ENCODE measurements at places on chromosomes 3 and 15. TPM values are rescaled to one million over a fixed set of nuclear protein-coding genes. Genes with fewer than 3 reads are reported as not detected.

Gene PLCH1
- 0.04 TPM for polyA plus RNA-seq

Gene LRRK1
- 12.0 TPM for polyA plus RNA-seq

Gene TMEM40
- 0.29 TPM for polyA plus RNA-seq

Gene ZPLD1
- polyA plus RNA-seq = not detected

Gene DNAJA4
- 10.5 TPM for polyA plus RNA-seq

Gene UPK1B
- not detected for polyA plus RNA-seq

Gene MGA
- 3.2 TPM for polyA plus RNA-seq

Gene ZNF860
- polyA plus RNA-seq = 1.6 TPM

Gene CPNE9
- polyA plus RNA-seq = 0.15 TPM

Gene SH2D7
- not detected for polyA plus RNA-seq

- no peak overlapping the region for H3K4me3 ChIP-seq
- no peaks in the 10 kb centered on the region for H3K4me1 ChIP-seq
- no peak overlapping the region for H3K27ac ChIP-seq
- H3K27me3 ChIP-seq = no peaks in the 10 kb centered on the region
Measured at GRCh38 chr3:35404571-35404970, 234.8 kb upstream of the ARPP21 start.

DNA sequence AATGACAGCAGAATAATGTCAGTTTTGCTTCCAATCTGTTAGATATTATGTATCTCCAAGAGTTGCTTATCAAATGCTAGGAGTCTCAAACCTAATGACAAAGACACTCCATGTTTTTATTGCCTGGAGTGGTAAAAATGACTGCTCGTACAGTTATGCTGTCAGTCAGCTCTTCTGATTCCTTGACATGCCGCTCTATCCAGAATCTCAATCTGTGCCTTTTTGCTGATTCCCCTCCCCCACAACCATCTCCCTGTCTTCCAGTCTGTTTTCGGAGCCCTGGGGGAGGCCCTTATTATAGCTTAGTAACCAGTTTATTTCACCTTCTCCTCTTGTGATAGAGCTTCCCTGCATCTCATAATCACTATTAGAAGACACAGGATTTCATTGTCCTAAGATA, 2.6 kb downstream of the MKRN2 start:
- H3K4me1 ChIP-seq = peaks cover 46% of the 10 kb centered on the region
- DNase-seq = no peak
- H3K27me3 ChIP-seq = peaks cover 17% of the 10 kb centered on the region
- no peak overlapping the region for H3K4me3 ChIP-seq
- H3K36me3 ChIP-seq = no peaks in the 10 kb centered on the region
- H3K27ac ChIP-seq = no peak overlapping the region

GRCh38 chr3:171850320-171850959, 7.3 kb downstream of the TMEM212 start:
- H3K27me3 ChIP-seq = no peaks in the 10 kb centered on the region
- H3K4me1 ChIP-seq = no peaks in the 10 kb centered on the region
- H3K36me3 ChIP-seq = no peaks in the 10 kb centered on the region
- no peak overlapping the region for H3K4me3 ChIP-seq

GRCh38 chr3:120449701-120450599, 842 bp downstream of the FSTL1 start:
- H3K27me3 ChIP-seq = peaks cover 30% of the 10 kb centered on the region
- H3K4me3 ChIP-seq = peak overlapping the region; percentile 53
- peak overlapping the region; percentile 77 for H3K27ac ChIP-seq
- H3K36me3 ChIP-seq = no peaks in the 10 kb centered on the region
- H3K4me1 ChIP-seq = no peaks in the 10 kb centered on the region
- no peak for DNase-seq

GRCh38 chr3:184712248-184713039, 580 bp upstream of the MAGEF1 start:
- H3K4me3 ChIP-seq = peak overlapping the region; percentile 75
- peaks cover 10% of the 10 kb centered on the region for H3K4me1 ChIP-seq
- H3K27ac ChIP-seq = peak overlapping the region; percentile 89
- no peaks in the 10 kb centered on the region for H3K27me3 ChIP-seq
- no peak for DNase-seq

DNA sequence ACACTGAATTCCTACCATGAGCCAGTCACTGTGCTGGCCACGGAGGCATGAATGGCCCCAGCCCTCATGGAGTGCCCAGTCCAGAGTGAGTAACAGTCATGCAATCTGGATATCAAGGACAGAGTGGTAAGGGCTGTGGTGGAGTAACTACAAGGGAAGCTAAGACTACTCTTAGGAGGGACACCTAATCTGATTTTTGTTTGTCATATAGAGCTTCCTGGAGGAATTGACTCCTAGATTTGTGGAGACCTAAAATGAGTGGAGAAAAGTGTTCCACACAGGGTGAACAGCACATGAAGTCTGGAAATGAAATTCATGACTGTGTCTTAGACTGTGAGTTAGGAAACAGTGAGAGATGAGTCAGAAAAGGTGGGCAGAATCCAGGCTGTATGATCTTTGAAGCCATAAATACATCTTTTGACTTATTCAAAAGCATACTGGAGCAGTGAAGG, 219.9 kb downstream of the NFKBIZ start:
- H3K36me3 ChIP-seq = no peaks in the 10 kb centered on the region
- no peak for DNase-seq
- no peak overlapping the region for H3K27ac ChIP-seq
- no peak overlapping the region for H3K4me3 ChIP-seq

DNA sequence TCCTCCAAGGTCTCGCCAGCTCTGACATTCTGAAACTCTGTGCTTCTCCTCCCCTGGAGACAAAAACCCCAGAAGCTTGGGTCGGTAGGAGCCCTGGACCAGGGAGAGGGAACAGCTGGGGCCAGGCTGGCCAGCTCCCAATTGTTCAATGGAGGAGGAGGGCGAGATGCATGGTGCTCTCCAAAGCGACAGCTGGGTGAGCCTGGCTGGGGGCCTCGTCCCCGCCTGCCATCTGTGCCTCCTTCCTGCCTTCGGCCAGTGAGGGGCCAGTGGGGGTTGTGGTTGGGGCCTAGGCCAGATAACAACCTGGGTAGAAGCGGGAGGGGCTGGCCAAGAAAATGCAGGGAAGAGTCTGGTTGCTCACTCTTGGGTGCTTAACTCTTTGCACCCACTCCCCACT, 79.4 kb downstream of the CORO2B start:
- DNase-seq = peak; percentile 47

- no peaks in the 10 kb centered on the region for H3K36me3 ChIP-seq
- no peaks in the 10 kb centered on the region for H3K27me3 ChIP-seq
Measured at GRCh38 chr3:126129398-126129891, 45.5 kb upstream of the SLC41A3 start.

DNA sequence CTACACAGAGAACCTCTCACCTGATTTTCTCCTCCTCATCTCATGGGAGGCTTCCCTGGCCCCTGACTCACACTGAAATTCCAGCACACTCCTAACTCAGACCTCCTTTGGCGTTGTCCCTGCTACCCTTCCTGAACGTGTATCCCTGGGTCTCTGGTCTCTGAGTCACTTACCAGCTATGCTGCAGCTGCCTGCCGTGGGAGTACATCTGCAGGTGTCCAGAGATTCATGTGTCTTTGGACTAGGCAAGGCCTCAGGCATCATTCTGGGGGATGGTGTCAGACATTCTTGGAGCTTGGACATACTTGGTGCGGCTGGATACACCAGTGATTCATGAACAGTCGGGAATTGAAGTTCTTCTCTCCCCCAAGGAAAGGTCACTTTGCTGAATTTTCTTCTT, 148.8 kb upstream of the TRIM42 start:
- no peak overlapping the region for H3K27ac ChIP-seq
- no peak overlapping the region for H3K4me3 ChIP-seq
- DNase-seq = no peak
- H3K27me3 ChIP-seq = no peaks in the 10 kb centered on the region
- H3K4me1 ChIP-seq = no peaks in the 10 kb centered on the region
- no peaks in the 10 kb centered on the region for H3K36me3 ChIP-seq

DNA sequence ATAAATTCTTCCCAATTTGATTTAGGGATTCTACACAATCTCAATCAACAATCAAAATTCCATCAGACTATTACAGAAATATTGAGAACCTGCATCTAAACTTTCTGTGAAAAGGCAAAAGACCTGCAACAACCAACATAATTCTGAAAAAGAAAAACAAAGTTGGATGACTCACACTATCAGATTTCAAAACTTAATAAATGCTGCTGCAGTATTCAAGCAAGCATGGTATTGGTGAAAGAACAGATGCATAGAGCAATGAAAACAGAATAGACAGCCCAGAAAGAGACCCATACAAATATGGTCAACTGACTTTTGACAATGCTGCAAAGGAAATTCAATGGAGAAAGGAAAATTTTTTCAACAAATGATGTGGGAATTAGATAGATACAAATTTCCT, 477.1 kb upstream of the NR2F2 start:
- H3K4me1 ChIP-seq = no peaks in the 10 kb centered on the region
- H3K36me3 ChIP-seq = no peaks in the 10 kb centered on the region
- DNase-seq = no peak
- no peak overlapping the region for H3K27ac ChIP-seq

DNA sequence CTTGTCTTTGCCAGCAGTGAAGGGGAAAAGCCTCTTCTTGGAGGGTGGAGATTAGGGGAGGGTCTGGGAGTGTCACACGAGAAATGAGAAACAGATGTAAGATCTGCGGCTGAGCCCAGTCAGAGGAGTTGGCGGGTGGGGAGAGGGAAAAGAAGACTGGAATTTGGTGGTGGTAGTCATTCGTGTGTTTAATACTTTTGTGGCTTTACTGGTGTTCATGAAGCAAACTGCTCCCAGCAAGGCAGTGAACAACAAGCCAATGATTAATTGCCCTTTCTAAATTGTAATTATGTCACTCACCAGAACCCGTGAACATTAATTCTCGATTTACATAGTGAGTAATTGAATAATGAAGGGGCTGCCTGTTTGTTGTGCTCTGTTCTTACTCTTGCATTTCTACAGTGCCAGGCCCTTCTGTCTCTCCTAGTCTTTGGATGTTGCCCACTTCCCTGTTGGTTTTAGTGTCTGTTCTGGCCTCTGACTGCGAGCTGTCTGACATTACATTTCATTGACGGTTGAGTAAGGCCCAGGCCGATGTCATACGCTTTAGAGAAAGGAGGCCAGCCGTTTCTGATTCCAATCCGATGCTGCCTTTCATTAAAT, 78.0 kb downstream of the CHCHD6 start:
- no peak for DNase-seq
- no peaks in the 10 kb centered on the region for H3K36me3 ChIP-seq
- H3K27me3 ChIP-seq = no peaks in the 10 kb centered on the region
- peaks cover 8% of the 10 kb centered on the region for H3K4me1 ChIP-seq

GRCh38 chr3:13947912-13948311, 68.0 kb upstream of the WNT7A start:
- no peaks in the 10 kb centered on the region for H3K4me1 ChIP-seq
- H3K36me3 ChIP-seq = no peaks in the 10 kb centered on the region
- H3K27me3 ChIP-seq = peaks cover 4% of the 10 kb centered on the region
- no peak overlapping the region for H3K4me3 ChIP-seq
- H3K27ac ChIP-seq = no peak overlapping the region

GRCh38 chr15:77907824-77908751, 169.4 kb downstream of the TBC1D2B start:
- H3K4me3 ChIP-seq = no peak overlapping the region
- H3K27me3 ChIP-seq = no peaks in the 10 kb centered on the region
- no peaks in the 10 kb centered on the region for H3K4me1 ChIP-seq
- peak; percentile 79 for DNase-seq
- H3K27ac ChIP-seq = no peak overlapping the region
- no peaks in the 10 kb centered on the region for H3K36me3 ChIP-seq

GRCh38 chr3:14113965-14114635, 10.6 kb downstream of the CHCHD4 start:
- no peak overlapping the region for H3K27ac ChIP-seq
- peaks cover 10% of the 10 kb centered on the region for H3K4me1 ChIP-seq
- H3K27me3 ChIP-seq = no peaks in the 10 kb centered on the region
- peaks cover 59% of the 10 kb centered on the region for H3K36me3 ChIP-seq

- H3K36me3 ChIP-seq = no peaks in the 10 kb centered on the region
- peaks cover 26% of the 10 kb centered on the region for H3K4me1 ChIP-seq
- no peak for DNase-seq
- no peak overlapping the region for H3K4me3 ChIP-seq
Measured at GRCh38 chr15:68232449-68232848, 2.9 kb upstream of the CLN6 start.

DNA sequence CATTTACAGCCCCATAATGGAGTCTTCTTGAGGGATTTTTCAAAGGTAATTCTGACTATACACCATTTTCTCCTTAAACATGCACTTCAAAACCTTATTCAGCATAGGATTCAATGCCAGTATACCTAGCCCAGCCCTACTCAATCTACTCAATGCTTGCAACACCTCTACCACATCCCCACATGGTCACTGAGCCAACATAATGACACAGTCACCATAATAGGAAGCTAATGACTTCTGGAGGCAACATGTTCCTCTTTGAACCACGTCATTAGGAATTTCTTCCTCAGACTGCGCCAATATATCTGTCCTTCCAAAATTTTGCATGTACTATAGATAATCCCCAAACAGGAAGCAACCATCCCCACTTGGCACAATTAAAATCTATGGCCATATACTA, 153.9 kb upstream of the SETMAR start:
- no peaks in the 10 kb centered on the region for H3K4me1 ChIP-seq
- DNase-seq = no peak
- H3K27me3 ChIP-seq = no peaks in the 10 kb centered on the region
- H3K4me3 ChIP-seq = no peak overlapping the region
- no peak overlapping the region for H3K27ac ChIP-seq
- no peaks in the 10 kb centered on the region for H3K36me3 ChIP-seq

DNA sequence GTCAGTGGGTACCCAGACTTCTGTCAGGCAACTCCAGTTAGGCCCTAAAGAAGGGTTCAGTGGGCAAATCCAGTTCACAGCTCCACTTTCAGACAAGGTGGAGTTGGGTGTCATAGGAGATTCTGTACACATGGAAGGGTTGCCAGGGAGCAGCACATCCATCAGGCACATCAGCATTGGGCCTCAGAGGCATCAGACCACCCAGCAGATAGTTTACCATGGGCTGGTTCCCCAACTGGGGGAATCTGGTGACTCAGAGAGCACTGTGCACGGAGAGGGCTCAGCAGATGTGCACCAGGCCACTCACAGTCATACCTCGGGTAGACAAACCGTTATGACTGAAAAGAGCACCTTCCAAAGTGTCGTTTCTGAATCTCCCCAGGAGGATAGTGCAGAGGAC, 27.2 kb downstream of the SYNM start:
- no peak overlapping the region for H3K27ac ChIP-seq
- no peak overlapping the region for H3K4me3 ChIP-seq
- H3K4me1 ChIP-seq = no peaks in the 10 kb centered on the region
- no peak for DNase-seq
- no peaks in the 10 kb centered on the region for H3K27me3 ChIP-seq

GRCh38 chr15:100109486-100110035, 232.2 kb downstream of the ADAMTS17 start:
- H3K4me3 ChIP-seq = no peak overlapping the region
- no peak overlapping the region for H3K27ac ChIP-seq
- H3K27me3 ChIP-seq = no peaks in the 10 kb centered on the region
- H3K36me3 ChIP-seq = no peaks in the 10 kb centered on the region

- H3K36me3 ChIP-seq = no peaks in the 10 kb centered on the region
- H3K27me3 ChIP-seq = no peaks in the 10 kb centered on the region
- no peaks in the 10 kb centered on the region for H3K4me1 ChIP-seq
- H3K4me3 ChIP-seq = no peak overlapping the region
Measured at GRCh38 chr3:117052395-117052794, 342.8 kb downstream of the TUSC7 start.

All from spleen (tissue), 13 donors.